ENCODE measurements at places on chromosomes 3 and 15.

- DNase-seq, result peak; percentile 39
Measured at GRCh38 chr3:95265129-95265528, 1202.3 kb downstream of the NSUN3 start.

DNA sequence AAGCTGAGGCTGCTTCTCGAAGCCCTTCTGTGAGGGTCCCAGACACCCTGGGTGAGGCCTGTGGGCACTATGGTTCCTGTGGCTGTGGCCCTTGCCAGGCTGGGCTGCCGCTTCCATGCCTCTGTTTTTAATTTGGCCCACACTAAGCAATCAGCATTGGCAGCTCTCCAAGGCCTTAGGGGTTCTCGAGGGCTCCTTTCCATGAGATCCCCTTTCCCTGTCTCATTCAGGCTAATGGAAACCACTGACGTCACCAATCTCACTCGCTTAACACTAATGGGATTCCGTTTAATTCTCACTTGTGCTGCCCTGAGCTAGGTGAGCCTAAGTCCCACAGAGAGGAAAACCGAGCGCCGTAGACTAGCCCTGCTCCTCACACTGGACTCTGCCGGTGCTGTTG lies 60.2 kb upstream of the RAB6B start:
- no peak for DNase-seq

GRCh38 chr15:91975241-91975978 lies 121.9 kb downstream of the SLCO3A1 start:
- DNase-seq, result no peak

GRCh38 chr3:58484045-58484721 lies 7.7 kb upstream of the KCTD6 start:
- no peak for DNase-seq

DNA sequence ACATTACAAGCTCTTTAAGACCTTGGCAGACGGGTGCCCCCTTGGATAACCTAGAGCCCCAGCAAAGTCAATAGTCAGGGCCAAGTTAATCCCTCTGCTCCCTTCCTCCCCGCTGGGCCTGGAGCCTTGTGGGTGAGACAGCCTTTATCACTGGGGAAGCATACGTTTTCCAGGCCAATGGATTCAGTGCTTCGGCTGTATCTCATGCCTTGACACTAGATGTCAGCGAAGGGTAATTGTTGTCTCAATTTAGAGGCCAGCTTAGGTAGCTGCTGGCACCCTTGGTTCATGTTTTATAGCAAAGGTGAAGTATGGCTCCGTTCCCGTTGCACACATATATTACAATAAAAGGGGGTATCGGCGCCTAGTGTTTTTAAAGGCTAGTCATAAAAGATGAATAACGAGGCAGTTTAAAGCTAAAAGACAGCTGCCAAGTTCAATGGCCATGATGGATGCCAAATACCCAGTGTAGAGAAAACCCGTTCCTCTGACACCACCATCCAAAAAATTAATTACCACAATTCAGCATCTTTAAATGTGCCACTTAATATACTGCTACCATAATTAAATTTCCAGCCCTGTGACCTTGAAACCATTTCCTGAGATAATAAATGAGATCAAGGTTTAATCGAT lies 52.3 kb upstream of the BNIP2 start:
- DNase-seq, result no peak

DNA sequence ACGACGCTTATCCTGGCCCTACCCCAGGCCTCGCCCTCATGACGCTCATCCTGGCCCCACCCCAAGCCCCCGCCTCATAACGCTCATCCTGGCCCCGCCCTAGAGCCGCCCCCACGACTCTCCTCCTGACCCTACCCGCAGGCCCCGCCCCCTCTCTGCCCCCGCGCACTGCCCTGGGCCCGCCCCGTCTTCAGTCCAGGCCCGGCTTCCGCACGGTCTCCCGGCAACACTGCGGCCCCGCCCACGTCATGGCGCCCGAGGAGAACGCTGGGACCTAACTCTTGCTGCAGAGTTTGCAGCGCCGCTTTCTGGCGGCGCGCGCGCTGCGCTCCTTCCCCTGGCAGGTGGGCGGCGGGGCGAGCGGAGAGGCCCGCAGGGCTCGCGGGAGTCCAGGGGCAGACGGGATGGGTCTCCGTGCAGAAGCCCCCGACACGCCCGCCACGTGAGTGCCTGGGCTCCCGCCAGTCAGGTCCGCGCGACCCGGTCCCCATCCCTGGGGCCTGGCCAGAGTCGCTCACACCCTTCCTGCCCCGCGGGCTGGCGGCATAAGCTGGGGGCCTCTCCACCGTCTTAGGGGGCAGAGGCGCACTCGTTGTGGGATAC lies 52.5 kb upstream of the ROPN1B start:
- peak; percentile 88 for DNase-seq

DNA sequence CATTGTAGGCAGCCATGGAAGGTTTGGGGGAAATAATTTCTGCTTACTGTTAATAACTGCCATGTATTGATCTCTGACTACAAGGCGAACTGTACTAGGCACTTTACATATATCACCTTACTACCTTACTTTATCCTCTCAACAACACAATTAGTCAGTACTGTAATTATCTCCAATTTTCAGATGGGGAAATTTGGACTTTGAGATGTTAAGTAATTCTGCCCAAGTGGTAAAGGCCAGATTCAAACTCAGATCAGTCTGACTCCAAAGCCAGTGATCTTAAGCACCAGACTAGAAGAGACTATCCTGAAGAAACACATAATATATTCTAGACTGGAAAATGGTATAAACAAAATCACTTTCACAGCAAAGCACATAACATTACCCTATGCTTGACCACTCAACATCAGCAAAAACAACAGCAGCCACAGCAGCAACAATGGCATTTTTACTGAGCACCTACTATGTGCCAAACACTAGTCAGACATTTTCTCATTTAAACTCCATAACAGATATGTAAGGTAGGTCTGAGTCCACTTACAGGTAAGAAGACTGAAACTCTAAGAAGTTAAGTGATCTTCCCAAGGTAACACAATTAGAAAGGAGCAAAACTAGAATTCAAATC lies 13.1 kb downstream of the MTHFS start:
- no peak for DNase-seq

DNA sequence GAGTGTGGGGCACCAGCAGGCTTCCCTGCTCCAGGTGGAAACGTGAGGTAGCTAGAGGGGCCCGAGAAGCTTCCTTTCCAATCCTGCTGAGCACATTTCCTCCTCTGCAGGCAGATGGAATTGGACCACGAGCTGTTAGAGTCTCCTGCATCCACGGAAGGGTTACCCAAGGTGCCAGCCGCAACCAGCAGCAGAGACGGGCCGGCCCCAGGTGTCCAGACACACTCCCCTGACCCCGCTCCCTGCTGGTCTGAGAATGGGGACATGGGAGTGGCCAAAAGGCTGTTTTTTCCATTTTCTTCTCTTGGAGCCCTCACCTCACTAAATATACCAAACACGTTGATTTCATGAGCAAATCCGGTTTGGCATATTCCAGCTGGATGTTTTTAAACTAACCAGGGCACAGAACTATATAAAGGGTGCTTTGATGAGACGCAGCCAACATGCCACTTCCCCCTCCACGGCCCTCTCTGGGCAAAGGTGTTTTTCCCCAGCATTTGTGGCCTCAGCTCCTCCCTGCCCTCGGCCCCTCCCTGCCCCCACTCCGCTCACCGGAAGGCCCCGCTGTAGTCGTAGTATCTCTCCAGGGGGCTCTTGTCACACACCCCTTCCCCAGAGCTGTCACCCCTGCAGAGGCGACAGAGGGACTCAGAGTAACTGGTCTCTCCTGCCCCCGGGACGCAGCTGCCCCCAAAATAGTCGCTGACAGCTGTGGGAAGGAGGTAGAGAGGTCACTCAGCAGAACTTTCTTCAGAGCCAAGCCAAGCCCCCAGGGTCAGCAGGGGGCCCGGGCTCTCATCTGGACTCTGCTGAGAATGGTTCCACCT lies 7.0 kb downstream of the MELTF start:
- DNase-seq, result no peak

- no peak for DNase-seq
Measured at GRCh38 chr15:38860253-38860652, 295.6 kb upstream of the RASGRP1 start.

DNA sequence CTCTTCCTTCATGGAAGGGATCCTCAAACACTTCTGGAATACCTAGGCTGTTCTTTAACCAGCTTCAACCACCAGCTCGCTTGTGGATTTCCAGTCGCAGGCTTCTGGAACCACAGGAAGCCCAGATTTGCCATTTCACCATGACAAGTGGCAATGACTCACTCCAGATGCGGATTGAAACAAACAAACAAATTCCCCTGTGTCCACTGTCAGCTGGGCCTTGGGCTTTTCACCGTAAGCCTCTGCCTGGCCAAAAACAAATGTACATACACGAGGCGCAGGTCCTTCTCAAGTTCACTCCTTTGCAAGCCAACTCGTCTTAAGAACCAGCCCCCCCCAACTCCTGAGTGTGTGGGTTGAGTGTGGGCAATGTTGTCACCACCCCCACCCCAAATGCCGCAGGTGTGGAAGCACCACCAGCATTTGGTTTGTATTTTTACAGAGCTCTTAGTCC lies 8.8 kb downstream of the BCL6 start:
- DNase-seq, result peak; percentile 91

DNA sequence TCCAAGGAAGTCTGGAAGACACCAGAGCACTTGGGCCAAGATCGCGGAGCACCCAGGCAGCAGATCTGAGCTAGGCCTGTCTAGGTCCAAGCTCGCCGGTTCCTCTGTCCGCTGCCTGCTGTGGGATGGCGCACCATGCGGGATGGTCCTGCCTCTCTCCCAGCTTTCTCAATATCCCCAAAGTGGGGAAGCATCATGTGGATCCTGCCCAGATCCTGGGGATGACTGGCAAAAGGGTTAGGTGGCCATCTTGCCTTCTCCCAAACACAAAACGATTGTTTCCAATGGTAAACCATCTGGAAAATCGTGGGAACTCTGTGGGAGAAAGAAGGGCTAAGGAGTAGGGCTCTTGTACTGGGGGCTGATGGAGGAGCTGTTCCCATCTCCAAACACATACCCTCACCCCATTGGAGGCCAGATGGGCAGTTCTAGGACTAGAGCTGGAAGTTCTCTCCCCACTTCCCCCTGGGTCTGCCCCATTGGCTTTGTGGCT lies 8.9 kb downstream of the PRKCD start:
- DNase-seq, result no peak

- no peak for DNase-seq
Measured at GRCh38 chr3:152314677-152315353, 46.1 kb downstream of the MBNL1 start.

DNA sequence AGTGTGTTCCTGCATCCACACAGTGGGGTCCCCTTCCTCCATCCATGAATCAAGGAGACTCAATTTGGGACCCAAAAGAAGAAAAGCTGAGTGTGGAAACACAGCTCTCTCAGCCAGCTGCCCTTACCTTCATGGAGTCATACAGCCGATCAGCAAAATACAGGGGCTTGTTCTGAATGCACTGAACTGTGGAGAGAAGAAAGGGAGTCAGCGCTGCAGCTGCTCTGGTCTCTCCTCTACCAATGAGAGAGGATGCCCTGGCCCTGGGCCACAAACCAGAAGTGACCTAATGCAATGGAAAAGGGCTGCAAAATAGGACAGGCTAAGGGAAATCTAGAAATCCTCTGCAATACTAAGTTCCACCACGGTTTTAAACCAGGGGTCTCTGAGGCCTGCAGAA lies 46.7 kb downstream of the ANXA2 start:
- DNase-seq, result no peak

DNA sequence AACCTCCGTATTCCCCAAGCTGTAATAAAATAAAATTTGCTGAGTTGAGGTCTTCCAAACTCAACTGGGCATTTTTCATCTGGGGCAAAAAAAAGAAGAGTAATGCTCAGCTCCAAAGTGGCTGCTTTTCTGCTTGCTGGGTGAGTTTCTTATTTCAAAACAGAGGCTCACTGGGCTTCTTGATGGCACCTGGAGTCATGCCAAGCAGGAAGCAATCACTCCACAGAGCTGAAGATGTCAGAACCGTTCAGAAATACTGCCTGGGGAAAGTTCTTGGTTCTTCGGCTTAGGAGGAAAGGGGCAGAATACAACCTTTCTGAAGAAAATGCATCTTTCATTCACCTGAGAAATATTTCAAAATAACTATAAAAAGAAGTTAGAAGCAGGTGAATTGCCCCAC lies 4.1 kb downstream of the CCR9 start:
- no peak for DNase-seq

DNA sequence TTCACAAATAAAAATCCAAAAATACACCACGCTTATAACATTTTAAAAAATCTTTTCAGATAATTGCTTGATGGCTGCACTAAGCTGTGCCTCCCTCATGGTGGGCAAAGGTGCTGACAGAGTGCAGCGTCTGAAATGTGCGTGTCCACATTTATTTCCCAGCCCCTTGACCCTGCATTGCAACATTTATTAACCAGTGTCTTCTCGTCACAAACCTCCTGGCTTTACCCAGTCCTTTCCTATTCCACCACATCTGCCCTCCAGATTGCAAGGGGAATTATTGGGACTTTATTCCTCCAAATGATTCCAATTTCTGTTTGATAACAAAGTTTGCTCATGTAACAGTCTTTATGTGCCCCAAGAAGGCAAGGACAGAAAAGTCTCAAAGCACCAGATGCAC lies 5.5 kb downstream of the RASGRP1 start:
- no peak for DNase-seq

DNA sequence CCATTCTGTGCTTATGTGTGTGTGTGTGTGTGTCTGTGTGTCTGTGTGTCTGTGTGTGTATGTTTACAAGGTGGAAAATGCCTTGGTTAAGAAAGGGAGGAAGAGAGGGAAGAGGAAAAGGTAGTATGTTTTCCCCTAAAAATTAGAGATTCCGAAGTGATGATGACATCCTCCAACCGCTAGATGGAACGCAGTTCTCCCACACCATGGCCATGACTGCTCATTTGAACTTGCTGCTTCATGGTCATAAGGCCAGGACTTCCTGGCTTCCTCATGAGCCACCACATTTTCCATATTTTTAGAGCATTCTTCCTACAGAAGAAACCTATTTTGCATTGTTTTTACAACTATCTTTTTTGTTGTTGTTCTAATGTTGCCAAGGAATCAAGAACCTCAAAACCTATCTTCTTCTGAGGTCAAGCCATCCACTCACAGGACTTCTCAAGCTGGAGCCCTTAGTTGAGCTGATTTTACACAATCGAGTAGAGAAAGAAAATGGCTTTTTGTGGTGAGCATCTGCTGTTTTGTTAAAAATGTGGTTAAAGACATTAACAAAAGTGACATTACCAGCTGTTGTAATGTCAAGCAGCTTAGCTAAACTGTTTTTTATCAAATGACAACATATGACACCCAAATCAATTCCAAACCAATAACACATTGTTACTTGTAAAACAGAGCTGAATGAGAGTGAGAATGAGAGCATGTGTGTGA lies 1091.0 kb downstream of the FHIT start:
- peak; percentile 61 for DNase-seq

GRCh38 chr15:38721568-38721945 lies 156.9 kb upstream of the RASGRP1 start:
- peak; percentile 72 for DNase-seq

- DNase-seq, result no peak
Measured at GRCh38 chr3:72041076-72041475, 256.1 kb upstream of the PROK2 start.

GRCh38 chr3:104717828-104718196 lies 648.9 kb upstream of the ALCAM start:
- no peak for DNase-seq
